ENCODE measurements at places on chromosomes 11 and 22.
A peak's percentile ranks its signal among the peaks of the same experiment; 100 is the strongest.

DNA sequence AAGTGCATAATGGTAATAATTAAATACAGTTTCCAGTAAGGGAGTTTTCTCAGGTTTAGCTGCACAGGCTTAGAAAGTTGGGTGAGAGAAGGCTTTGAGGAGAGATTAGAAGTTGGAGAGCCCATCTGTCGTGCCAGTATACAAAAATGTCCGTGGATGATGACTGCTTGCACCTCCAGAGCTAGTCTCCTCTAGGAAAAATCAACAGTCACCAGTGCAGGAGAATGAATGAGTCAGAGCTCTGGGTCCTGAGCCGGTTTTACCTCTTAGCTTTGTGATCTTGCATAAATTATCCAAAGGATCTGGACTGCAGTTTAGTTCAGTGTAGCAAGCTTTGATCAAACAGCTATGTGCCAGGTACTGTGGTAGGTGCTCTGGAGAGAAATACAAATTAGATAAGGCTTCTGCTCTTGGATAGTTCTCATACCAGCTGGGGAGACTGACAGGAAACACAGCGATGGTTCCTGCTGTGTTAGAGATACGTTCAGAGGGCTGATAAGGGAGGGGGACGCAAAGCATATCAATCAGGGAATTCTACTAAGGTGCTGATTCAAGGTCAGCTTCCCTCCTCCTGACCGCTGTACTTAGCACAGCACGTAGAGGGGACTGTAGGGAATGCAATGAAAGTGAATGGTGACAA is 125.9 kb downstream of the TEAD1 start:
- no peak overlapping the region for H3K27ac ChIP-seq
- no peak for DNase-seq
- no peak overlapping the region for H3K4me3 ChIP-seq
- H3K4me1 ChIP-seq = no peaks in the 10 kb centered on the region
- no peaks in the 10 kb centered on the region for H3K36me3 ChIP-seq

- H3K27ac ChIP-seq = no peak overlapping the region
- DNase-seq = peak; percentile 55
- no peaks in the 10 kb centered on the region for H3K36me3 ChIP-seq
- H3K27me3 ChIP-seq = peaks cover 5% of the 10 kb centered on the region
- H3K4me3 ChIP-seq = no peak overlapping the region
Observed at GRCh38 chr22:29040385-29041275, 21.0 kb downstream of the C22orf31 start.

DNA sequence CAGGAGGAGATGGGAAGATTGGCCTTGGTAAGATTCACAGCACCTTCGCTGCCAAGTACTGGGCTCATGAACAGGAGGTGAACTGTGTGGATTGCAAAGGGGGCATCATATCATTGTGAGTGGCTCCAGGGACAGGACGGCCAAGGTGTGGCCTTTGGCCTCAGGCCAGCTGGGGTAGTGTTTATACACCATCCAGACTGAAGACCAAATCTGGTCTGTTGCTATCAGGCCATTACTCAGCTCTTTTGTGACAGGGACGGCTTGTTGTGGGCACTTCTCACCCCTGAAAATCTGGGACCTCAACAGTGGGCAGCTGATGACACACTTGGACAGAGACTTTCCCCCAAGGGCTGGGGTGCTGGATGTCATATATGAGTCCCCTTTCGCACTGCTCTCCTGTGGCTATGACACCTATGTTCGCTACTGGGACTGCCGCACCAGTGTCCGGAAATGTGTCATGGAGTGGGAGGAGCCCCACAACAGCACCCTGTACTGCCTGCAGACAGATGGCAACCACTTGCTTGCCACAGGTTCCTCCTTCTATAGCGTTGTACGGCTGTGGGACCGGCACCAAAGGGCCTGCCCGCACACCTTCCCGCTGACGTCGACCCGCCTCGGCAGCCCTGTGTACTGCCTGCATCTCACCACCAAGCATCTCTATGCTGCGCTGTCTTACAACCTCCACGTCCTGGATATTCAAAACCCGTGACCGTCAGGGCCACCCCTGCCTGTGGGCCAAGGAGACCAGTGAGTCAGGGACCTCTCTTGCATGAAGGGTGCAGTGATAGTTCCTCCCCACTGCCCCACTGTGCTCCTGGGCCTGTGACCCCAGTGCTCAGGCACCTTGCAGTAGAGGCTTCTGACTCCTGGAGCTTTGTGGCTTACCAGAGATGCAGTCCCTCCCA is 83.6 kb downstream of the BCR start:
- no peak overlapping the region for H3K4me3 ChIP-seq
- DNase-seq = peak; percentile 74
- no peaks in the 10 kb centered on the region for H3K27me3 ChIP-seq
- H3K4me1 ChIP-seq = peaks cover 6% of the 10 kb centered on the region

DNA sequence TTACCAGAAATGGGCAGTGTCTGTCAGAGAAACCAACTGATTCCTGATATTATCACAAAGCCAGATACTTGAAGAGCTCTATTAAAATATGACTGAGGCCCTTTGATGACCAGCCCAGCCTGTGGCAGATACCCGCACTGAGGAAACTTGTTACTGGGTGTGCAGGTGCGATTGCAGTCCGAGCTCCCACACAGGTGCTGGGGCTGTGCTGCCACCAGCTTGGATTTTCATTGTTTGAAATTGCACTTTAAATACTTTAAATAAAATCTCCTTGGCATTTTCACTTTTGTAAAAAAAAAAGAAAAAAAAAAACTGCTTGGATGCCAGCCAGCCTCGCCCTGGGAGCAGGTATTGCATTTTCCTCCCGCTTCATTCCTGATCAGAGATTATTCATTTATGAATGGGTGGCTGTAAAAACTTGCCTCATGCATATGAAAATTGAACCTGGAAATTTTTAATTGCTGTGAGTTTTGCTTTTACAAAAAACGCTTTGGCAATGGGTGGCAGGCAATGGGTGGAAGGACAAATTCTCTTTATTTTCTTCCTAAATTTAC is 21.2 kb downstream of the EHF start:
- no peak overlapping the region for H3K27ac ChIP-seq
- H3K4me1 ChIP-seq = no peaks in the 10 kb centered on the region
- H3K36me3 ChIP-seq = no peaks in the 10 kb centered on the region
- no peak for DNase-seq
- no peak overlapping the region for H3K4me3 ChIP-seq

- H3K4me1 ChIP-seq = no peaks in the 10 kb centered on the region
- no peak overlapping the region for H3K27ac ChIP-seq
- no peaks in the 10 kb centered on the region for H3K27me3 ChIP-seq
- H3K4me3 ChIP-seq = no peak overlapping the region
- H3K36me3 ChIP-seq = no peaks in the 10 kb centered on the region
Observed at GRCh38 chr22:48417225-48418070, 1410.2 kb downstream of the BRD1 start.

DNA sequence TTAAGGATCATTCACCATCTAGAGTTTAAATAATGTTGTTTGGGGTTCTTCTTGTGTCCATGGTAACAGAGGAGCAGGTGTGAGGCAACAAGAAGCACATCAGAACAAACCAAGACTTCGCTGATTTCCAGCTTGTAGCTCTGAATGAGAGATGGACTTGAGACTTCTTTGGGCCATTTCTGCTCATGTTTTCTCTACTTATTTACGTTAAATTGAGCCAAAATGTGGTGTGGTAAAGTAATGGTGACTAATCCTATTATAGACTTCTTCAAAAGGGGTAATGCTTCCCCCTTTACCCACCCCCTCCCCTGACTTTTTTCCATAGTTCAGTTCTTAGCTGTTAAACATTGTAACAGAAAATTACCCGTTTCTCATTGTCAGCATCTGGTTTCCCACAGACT is 65.2 kb downstream of the CSTPP1 start:
- no peaks in the 10 kb centered on the region for H3K36me3 ChIP-seq
- H3K4me1 ChIP-seq = no peaks in the 10 kb centered on the region
- no peak for DNase-seq

GRCh38 chr11:6911948-6912347 is 8.9 kb upstream of the OR2D3 start:
- H3K4me1 ChIP-seq = no peaks in the 10 kb centered on the region
- H3K36me3 ChIP-seq = no peaks in the 10 kb centered on the region
- no peak for DNase-seq

DNA sequence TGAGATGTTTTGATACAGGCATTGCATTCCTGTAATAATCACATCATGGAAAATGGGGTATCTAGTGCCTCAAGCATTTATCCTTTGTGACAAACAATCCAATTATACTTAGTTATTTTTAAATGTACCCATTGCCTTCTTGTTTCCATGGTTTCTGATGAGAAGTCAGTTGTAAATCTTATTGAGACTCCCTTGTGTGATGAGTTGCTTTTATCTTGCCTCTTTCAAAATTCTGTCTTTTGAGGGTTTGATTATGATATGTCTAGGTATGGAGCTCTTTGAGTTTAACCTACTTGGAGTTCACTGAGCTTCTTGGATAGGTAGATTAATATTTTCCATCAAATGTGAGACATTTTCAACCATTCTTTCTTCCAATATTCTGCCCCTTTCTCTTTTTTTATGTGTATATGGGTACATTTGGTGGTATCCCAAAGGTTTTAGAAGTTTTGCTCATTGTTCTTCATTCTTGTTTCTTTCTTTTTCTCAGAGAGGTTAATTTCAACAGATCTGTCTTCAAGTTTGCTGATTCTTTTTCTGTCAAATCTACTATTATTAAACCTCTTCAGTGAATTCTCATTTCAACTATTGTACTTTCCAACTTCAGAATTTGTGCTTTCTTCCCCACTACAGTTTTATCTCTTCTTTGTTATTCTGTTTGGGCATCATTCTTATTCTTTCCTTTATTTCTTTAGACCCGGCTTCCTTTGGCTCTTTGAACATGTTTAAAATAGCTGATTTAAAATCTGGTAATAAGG is 13.7 kb downstream of the NAGA start:
- peaks cover 6% of the 10 kb centered on the region for H3K36me3 ChIP-seq
- H3K27ac ChIP-seq = no peak overlapping the region
- no peak for DNase-seq
- H3K27me3 ChIP-seq = no peaks in the 10 kb centered on the region
- no peaks in the 10 kb centered on the region for H3K4me1 ChIP-seq

DNA sequence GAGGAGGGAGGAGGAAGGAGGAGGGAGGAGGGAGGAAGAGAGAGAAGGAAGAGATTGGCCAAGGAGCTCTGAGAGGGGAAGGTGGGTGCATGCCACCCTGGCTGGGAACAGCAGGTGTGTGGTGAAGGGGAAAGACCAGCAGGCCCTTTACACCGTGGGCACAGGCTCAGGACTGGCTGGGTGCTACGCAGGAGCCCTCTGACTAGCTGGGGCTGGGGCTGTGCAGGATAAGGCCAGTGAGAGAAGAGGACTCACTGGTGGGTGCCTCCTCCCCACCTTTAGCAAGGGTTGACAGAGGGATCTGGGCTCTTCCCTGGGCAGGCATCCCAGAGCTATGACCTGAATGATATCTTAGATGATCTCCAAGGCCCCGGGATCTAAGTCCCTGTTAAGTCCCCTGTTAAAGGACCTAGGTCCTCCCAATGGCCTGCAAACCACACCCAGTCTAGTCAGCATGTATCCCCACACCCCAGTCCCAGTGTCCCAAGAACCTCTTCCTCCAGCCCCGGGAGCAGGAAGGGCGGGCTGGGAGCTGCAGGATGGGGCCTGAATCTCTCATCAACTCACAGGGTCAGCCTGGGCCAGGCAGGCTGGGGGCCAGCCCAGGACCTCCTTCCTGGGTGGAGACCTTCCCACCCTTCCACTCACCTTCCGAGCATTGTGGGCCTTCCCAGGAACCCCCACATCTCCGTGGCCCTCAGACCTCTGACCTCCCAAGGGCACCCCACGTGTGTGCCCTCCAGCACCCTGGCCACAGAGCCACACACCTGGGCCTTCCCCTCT is 55.4 kb downstream of the CDKN1C start:
- no peaks in the 10 kb centered on the region for H3K27me3 ChIP-seq
- H3K4me3 ChIP-seq = no peak overlapping the region
- H3K27ac ChIP-seq = no peak overlapping the region

DNA sequence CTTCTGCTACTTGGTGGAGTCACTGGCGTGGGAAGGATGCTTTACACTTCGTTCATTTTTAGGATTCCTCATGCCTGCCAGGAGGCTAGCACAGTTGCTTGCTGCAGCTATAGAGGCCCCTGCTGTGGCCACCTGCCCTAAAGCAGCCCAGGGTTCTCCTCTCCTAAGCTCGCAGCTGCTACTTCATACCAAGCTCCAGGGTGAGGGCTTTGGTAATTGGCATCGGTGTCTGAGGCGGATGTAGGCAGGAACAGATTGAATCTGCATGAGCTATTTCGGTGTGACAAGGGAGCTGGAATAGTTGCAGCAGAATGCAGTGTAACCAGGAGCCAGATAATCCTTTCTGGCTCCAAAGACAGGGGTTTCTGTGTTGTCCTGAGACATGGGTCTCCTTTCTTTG is 133.1 kb downstream of the MICAL2 start:
- no peak overlapping the region for H3K4me3 ChIP-seq
- DNase-seq = no peak
- H3K27ac ChIP-seq = no peak overlapping the region
- H3K27me3 ChIP-seq = no peaks in the 10 kb centered on the region
- peaks cover 21% of the 10 kb centered on the region for H3K4me1 ChIP-seq

DNA sequence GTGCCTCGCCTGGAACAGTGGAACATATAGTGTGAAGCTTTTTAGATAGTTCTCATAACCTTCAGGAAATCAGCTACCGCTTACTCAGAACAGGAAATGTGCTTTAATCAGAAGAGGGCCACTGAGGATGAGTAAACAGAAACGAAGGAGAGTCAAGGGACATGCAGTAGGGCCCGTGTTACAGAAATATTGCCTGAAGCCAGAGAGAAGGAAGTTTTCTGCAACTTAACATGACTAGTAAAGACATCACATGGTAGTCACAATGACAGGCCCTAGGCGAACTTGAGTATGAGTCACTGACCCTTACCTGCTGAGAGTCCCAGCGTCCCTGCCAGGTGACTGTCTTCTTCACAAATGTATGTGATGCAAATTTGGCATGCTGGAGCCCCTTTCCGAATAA is 39.4 kb downstream of the CARD18 start:
- peak overlapping the region; percentile 3 for H3K4me3 ChIP-seq
- no peaks in the 10 kb centered on the region for H3K36me3 ChIP-seq
- no peak overlapping the region for H3K27ac ChIP-seq
- H3K4me1 ChIP-seq = peaks cover 8% of the 10 kb centered on the region
- H3K27me3 ChIP-seq = no peaks in the 10 kb centered on the region
- DNase-seq = peak; percentile 10

GRCh38 chr11:16058671-16059070 is 297.7 kb downstream of the SOX6 start:
- H3K27ac ChIP-seq = no peak overlapping the region
- H3K36me3 ChIP-seq = no peaks in the 10 kb centered on the region
- DNase-seq = no peak
- H3K4me1 ChIP-seq = no peaks in the 10 kb centered on the region
- no peaks in the 10 kb centered on the region for H3K27me3 ChIP-seq
- H3K4me3 ChIP-seq = no peak overlapping the region

- no peak overlapping the region for H3K27ac ChIP-seq
- no peaks in the 10 kb centered on the region for H3K27me3 ChIP-seq
- no peaks in the 10 kb centered on the region for H3K4me1 ChIP-seq
- H3K36me3 ChIP-seq = no peaks in the 10 kb centered on the region
- no peak overlapping the region for H3K4me3 ChIP-seq
Observed at GRCh38 chr11:11608783-11609232, 13.0 kb downstream of the GALNT18 start.

- no peak for DNase-seq
- H3K36me3 ChIP-seq = no peaks in the 10 kb centered on the region
- no peak overlapping the region for H3K4me3 ChIP-seq
- no peaks in the 10 kb centered on the region for H3K4me1 ChIP-seq
- no peaks in the 10 kb centered on the region for H3K27me3 ChIP-seq
- no peak overlapping the region for H3K27ac ChIP-seq
Observed at GRCh38 chr22:50178471-50178864, 7.2 kb upstream of the TRABD start.
